Liver (tissue), 10 donors: ENCODE measurements at places on chromosomes 6 and 20. TPM values are rescaled to one million over a fixed set of nuclear protein-coding genes. Genes with fewer than 3 reads are reported as not detected.

GRCh38 chr6:73081955-73082354 is 143.3 kb downstream of the KHDC1L start:
- DNase-seq = no peak

- no peak for DNase-seq
Observed at GRCh38 chr20:2293486-2293885, 2.3 kb upstream of the TGM3 start.

- DNase-seq = no peak
Observed at GRCh38 chr6:124131259-124131658, 327.6 kb downstream of the NKAIN2 start.

GRCh38 chr6:112145080-112145573 is 57.7 kb downstream of the FAM229B start:
- DNase-seq = no peak

GRCh38 chr20:588476-588875 is 21.6 kb downstream of the TCF15 start:
- no peak for DNase-seq

The MYLK4 gene
- total RNA-seq = 0.65 TPM
